H9 (cell line): ENCODE measurements at places on chromosomes 11 and 22.

- DNase-seq = no peak
Observed at GRCh38 chr22:37823134-37823985, at the start of gene GALR3. TSS of gene GALR3 (plus strand) at chr22:37823382. CDS start at chr22:37823407, 25 bp downstream.

- no peak for DNase-seq
Observed at GRCh38 chr22:30876915-30877553, 91.5 kb downstream of the MORC2 start.

DNA sequence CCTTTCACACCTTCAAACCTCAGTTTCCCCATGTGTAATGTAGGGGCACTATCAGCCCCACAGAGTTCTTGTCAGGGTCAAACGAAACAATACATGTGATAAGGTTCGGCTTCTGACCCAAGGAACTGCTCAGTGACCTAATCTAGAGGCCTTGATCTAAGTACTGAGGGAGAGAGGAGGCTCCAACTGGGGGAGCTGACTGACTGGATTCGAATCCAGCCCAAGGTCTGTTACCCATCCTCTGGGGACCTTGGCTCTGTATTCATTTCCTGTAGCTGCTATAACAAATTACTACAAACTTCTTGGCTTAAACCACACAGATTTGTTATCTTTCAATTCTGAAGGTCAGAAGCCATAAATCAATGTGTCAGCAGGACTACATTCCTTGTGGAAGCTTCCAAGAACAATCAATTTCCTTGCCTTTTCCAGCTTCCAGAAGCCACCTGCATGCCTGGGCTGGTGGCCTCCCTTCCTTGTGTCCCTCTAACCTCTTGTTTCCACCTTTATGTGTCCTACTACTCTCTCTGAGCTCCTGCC, 10.7 kb upstream of the ANAPC15 start:
- DNase-seq = no peak

- no peak for DNase-seq
Observed at GRCh38 chr11:83438438-83438837, 152.3 kb upstream of the CCDC90B start.

- DNase-seq = no peak
Observed at GRCh38 chr11:115959081-115959486, 454.9 kb upstream of the CADM1 start.

DNA sequence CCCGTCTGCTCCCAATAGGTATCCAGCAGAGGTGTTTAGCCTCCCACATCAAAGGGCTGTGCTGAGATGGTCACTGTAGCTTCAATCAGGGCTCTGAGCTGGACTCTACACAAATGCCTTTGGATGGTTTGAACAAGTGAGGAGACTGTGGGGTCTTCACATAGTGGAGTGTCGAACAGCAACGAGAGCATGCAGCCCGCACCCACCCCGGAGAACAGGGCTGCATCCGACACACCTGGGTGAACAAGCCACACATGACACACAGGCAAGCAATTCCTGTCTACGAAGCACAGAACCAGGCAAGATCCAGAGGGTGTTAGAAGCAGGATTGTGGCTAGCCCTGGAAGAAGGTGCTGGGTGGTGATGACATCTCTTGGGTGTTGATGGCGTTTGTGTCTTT, 58.0 kb upstream of the FGF3 start:
- no peak for DNase-seq

GRCh38 chr22:26199665-26200064, 30.4 kb downstream of the SEZ6L start:
- peak; percentile 31 for DNase-seq

DNA sequence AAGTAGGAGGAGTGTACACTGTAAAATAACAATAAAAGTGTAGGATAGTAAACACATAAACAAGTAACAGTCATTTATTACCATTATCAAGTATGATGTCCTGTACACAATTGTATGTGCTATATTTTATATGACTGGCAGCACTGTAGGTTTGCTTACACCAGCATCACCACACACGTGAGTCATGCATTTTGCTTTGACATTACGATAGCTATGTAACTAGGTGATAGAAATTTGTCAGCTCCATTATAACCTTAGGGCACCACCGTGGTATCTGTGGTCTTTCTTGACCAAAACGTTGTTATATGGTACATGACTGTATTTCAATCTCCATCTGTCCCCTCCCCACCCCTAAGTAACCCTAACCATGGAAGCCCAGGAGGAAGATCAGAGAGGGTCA, 1.1 kb downstream of the DNAL4 start:
- DNase-seq = no peak

- DNase-seq = no peak
Observed at GRCh38 chr22:19287889-19288288, 3.6 kb downstream of the CLTCL1 start.

DNA sequence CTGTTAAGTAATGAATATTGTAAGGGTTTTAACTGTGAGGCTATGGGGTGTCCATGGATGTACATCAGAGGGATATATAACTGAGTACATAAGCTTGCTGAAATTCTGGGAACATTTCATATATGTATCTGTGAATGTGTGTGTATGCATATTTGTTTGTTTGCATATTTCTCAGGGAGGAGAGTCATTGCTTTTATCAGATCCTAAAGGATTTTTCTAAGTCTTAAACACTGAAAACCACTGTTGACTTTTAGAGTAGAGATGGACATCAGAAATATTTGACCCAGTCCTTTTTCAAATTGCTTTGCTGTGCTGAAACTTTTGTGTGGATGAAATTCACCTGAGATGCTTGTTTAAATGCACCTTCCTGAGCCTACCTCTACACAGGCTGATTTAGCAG, 410.6 kb downstream of the METTL15 start:
- no peak for DNase-seq

- DNase-seq = no peak
Observed at GRCh38 chr11:123381149-123381548, 48.9 kb upstream of the GRAMD1B start.

DNA sequence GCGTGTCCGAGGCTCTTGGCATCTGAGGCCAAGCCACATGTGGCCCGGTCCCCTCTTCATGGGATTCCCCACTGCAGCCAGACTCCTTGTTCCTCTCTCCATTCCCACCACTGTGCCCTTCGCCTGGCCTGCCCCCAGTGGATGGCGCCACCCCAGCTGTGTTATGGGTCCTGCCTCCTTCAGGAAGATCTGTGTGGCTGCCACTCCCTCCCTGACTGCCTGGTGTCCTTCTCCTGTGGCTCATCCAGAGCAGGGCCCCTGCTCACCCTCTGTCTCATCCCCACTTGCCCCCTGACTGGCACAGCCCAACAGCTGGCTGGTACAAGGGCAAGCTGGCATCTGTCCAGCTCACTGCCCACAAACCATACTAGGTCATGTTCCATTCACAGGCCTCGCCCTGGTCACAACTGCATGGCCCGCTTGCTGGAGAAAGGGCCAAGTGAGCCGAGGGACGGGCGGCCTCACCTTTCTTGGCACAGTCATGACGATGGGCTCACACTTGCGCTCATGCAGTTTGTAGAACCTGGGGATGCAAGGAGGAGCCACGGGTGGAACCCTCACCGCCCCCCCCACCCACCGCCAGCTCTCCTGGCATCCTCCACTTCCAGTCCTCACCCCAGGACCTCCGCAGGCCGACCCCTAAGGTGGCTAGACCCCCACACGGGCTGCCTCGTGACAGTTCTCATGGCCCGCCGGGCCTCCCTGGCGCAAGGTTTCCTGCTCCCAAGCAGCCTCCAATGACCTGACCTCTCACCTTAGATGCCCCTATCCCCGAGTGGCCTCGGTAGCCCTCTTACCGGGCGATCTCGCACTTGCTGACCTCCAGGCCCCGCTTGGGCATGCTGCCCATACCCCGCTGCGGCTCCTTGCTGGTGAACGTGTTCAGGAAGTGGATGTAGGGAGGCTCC, 2.1 kb upstream of the PTPRCAP start:
- peak; percentile 63 for DNase-seq

GRCh38 chr11:469684-470560, 19.8 kb downstream of the PTDSS2 start:
- no peak for DNase-seq

DNA sequence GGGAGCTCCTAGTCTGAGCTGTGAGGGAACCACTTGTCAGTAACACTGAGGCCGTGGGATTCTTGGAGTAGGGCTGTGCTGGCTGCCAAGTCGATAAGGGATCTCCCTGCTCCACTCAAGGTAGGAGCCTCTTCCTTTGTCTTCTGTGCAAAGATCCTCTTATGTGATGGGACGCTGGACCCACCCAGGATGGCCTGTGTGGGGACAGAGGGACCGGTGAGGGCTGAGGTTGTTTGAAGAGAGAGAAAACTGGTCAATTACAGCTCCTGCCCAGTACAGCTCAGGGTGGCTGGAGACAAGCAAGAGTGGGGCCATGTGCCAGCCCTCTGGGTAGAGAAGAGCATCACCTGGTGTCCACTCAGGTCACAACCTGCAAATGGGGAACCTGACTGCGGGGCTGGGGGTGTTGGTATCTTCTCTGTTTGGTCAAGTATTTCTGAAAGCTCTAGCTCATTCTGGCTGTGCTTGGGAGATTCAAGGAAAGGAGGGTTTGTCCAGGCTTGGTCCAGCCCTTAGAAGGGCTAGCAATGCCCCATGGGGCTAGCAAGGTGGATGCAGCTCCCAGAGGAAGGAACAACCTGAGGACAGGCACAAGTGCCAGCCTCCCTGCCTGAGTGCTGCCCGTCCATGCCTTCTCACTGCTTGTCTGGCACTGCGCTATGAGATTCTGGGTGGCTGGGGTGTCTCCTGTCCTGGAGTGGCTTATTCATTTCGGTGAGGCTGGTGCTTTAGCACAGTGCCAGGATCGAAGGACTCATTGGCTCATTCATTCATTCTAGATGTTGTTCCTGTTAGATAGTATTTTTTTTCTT, 27.6 kb upstream of the BAIAP2L2 start:
- no peak for DNase-seq

DNA sequence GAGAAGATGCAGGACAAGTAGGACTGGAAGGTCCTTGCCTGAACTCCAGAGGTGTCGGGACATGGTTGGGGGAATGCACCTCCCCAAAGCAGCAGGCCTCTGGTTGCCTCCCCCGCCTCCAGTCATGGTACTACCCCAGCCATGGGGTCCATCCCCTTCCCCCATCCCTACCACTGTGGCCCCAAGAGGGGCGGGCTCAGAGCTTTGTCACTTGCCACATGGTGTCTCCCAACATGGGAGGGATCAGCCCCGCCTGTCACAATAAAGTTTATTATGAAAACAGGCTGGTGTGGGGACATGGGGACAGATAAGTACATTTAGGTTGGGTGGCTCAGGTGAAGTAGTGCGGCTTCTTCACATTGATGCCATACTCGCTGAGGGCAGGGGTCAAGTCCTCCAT, 1.4 kb downstream of the TAF10 start:
- DNase-seq = peak; percentile 26

GRCh38 chr11:63710476-63711217, 29.3 kb downstream of the RTN3 start:
- no peak for DNase-seq

- no peak for DNase-seq
Observed at GRCh38 chr11:36228689-36229088, 60.5 kb downstream of the COMMD9 start.

GRCh38 chr11:32080361-32080980, 10.4 kb upstream of the RCN1 start:
- DNase-seq = no peak

DNA sequence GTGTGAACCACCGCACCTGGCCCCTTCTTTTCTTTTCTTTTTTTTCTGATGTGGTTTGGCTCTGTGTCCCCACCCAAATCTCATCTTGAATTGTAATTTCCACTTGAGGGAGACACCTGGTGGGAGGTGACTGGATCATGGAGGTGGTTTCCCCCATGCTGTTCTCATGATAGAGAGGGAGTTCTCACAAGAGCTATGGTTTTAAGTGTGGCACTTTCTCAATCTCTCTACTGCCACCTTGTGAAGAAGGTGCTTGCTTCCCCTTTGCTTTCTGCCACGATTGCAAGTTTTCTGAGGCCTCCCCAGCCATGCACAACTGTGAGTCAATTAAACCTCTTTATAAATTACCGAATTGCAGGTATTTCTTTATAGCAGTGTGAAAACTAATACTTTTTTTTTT, 4.9 kb upstream of the TCN2 start:
- DNase-seq = peak; percentile 44

DNA sequence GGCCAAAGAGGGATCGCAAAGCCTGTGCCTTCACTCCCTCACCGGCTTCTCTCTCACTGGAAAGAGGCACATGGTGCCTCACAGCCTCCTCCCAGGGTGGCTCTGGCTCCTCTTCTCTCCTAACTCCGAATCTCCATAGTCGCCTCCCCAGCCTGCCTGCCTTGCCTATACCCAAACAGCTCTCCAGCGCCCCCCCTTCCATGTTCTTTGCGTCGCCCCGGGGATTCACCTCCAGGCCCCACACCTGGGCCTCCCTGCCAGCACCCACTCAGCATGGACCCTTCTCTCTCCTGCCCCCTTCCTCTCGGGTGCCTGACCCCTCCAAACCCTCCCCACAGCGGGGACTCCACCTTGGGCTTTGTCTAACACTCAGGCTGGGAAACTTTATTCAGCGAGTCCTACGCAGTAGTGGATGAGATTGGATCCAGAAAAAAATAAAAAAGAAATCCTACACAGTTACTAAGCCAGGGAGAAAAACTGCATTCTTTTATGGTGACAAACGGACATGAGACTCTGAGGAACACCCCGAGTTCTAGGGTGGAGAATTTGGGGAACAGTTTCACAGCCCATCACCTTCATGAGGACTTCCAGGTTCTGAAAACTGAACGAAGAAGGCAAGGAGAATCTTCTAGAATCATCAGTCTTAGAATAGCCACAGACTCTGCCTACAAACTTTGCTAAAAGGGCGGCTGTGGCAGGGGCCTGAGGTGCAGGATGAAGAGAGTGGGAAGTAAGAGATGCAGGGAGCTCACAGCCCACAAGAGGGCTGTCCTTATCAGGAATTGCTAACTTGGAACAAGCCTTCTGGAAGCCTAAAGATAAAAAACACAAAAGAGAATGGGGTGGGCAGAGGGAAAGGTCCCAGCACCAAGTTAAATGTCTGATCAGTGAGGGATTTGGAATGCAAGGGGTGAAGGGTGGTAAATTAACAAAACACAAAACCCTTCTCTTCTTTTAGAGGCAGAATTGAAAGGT, 5.3 kb downstream of the PPM1F start:
- DNase-seq = peak; percentile 57

DNA sequence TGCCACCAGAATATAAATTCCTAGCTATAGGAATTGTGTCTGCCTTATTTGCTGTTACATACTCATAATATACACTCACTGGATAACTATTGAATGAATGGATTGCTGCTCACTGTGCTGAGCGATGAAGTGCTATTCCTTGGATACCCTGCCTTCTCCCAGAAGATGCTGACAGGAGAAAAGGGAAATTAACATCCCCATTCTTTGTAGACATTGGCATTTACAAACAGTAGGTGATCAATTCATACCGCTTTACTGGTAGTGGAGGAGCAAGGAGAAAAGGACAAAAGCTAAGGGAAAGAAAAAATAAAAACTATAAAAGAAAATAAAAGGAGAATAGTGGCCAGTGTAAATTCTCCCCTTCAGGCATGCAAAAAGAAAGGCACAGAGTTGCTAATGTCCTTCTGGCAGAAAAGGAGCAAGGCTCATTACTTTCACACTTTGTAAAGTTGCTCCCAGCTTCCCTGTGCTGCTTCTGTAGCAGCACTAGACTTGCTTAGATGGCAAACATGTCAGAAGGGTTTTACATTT, 183.0 kb downstream of the LUZP2 start:
- DNase-seq = no peak
